ENCODE measurements at places on chromosomes 12 and 14. TPM values are rescaled to one million over a fixed set of nuclear protein-coding genes. Genes with fewer than 3 reads are reported as not detected.

The PROX2 gene
- not detected for total RNA-seq

The SOAT2 gene
- total RNA-seq = not detected

The NYNRIN gene
- 0.21 TPM for total RNA-seq

The MUCL1 gene
- total RNA-seq = not detected

The CLEC4C gene
- not detected for total RNA-seq

The NGB gene
- total RNA-seq = not detected

The WSCD2 gene
- not detected for total RNA-seq

The SIX1 gene
- total RNA-seq = 96.6 TPM

The MGP gene
- not detected for total RNA-seq

The HOXC4 gene
- 2.3 TPM for total RNA-seq

The IRAK4 gene
- total RNA-seq = 21.1 TPM

The RIPK3 gene
- total RNA-seq = not detected

The NDUFA9 gene
- 89.4 TPM for total RNA-seq

The GPR68 gene
- 1.4 TPM for total RNA-seq

The CDK17 gene
- 69.0 TPM for total RNA-seq

The ZNF891 gene
- 1.2 TPM for total RNA-seq

The C12orf56 gene
- total RNA-seq = not detected

The SERPINA5 gene
- not detected for total RNA-seq

The RNASE7 gene
- total RNA-seq = 0.16 TPM

The PLCZ1 gene
- not detected for total RNA-seq

The KRT6A gene
- not detected for total RNA-seq

The AKT1 gene
- 128 TPM for total RNA-seq

The CMTM5 gene
- total RNA-seq = not detected

The RBM23 gene
- 440 TPM for total RNA-seq

The SLC22A17 gene
- total RNA-seq = 9.6 TPM

The CLEC6A gene
- not detected for total RNA-seq

Measured in myocyte (in vitro differentiated cells).